Stimulated activated CD4-positive, alpha-beta T cell treated with anti-CD3 and anti-CD28 coated beads, TNF-alpha, amount 100 ng/mL, for 1 hour (primary cell): ENCODE measurements at places on chromosomes 6 and 20.

DNA sequence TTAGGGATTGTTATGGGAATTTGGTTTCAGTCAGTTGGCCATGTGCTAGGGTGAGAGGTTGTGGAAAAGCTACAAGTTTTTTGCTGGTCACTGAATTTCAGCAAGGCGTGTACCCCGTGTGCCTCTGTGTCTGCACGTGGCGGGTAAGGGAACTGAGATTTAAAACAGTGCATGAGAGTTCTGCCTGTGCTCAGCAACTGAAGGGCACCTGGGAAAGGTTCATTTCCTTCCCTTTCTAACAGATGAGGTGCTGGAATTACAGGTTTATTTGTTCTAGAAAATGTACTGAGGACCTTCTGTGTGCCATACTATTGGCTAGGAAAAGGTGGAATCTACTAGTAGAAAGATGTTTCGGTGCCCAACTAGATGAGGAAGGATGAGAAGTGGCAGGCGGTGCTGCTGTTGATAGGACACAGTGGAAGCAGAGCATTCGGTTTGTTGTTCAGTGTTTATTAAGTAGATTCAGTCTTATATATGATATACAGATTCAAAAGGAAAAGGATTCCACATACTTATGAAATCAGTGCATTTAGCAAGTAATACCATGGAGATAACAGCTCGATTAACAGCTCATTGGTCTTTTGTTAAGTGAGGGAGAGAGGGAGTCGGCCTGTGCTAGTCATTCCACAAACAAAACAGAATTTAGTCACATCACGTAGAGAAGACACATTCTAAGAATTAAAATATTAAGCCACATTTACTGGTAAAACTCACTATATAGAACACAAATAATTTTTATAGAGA, 84.7 kb downstream of the ASXL1 start:
- no peak for DNase-seq

GRCh38 chr6:14117158-14118090, at the start of gene CD83:
Gene CD83, plus strand, starts transcription at chr6:14117772. Its CDS starts 40 bp downstream, at chr6:14117812.
- peak; percentile 70 for DNase-seq

DNA sequence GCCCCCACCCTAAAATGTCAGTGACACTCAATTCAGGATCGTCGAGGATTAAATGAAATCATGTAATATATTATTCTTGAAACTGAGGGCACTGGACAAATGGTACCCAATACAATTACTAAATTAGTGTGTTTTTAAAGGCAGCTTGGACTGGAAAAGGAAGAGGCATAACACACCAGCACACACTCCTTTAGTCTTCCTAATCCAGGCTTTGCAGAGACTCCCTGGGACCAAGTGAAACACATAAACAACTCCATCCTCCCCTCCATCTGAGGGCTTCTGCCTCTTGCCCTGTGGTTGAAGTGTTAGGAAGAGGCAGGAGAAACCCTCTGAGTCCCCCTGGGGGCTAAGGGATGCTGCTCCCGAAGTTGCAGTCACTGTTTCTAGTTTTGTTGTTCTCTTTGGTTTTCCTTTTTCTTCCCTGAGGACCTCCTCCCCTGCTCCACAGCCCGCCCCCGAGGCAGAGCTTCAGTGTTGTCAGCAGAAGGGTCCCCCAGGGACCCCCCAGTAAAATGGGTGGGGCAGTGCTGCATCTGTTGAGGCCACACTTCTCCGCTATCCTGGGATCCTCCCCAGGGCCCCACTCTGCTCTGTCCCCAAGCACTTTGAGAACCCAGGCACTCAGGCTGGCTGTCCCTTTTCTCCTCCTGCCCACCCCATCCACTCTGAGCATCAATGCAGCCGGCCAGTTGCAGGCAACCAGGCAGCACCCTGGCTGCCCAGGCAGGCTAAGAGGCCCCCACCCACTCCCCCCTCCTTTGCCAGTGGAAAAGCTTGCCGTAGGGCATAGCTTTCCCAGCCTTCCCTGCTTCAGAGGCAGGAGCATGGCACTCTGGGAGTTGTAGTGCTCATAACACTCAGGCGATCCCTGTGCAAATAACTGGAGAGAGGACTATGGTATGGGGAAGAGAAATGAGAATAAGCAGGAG, 5.9 kb downstream of the TMEM63B start:
- no peak for DNase-seq

GRCh38 chr6:3771407-3772011, 20.0 kb upstream of the PXDC1 start:
- no peak for DNase-seq

GRCh38 chr6:290111-290922, 2.0 kb upstream of the DUSP22 start:
- DNase-seq = no peak

- no peak for DNase-seq
Measured at GRCh38 chr6:88134575-88134974, 31.6 kb downstream of the CNR1 start.

DNA sequence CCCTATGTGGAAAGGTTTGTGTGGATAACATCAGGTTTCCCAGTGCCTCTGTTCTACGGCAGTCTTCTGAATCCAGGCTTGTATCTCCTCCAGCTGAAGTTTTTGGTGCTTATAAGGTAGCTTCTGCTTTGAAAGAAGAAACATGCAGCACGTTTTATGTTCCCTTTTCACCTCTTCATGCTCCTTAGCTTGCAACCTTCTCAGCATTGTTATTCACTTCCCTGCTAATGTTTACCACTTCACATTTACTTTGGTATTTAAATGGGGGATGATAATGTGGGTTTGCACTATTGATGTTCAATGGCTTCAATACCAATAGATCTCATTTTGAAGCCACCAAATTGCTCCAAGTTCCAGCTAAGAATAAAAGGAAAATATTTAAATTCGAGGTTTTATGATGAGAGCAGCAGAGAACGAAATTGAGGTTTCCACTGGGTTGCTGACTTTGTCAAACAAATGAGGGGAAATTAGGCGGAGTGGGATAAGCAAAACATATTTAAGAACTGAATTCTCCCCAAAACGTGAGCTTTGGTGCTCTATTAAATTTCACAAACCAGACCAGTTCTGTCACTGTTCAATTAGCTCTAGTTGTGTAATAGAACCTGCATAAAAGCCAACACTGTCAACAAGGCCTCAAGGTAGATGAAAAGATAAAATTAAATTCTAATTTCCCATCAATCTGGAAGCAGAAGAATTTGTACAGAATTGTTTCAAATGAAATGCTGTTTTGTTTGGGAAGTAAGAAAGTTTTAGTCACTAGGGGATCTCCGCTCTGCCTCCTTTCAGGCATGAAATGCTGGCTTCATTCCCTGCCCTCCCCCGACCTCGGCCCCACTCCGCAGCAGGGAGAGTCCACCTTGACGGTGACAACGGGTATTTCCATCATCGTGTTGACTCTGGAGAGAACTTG, 1.4 kb downstream of the IL22RA2 start:
- DNase-seq = no peak

DNA sequence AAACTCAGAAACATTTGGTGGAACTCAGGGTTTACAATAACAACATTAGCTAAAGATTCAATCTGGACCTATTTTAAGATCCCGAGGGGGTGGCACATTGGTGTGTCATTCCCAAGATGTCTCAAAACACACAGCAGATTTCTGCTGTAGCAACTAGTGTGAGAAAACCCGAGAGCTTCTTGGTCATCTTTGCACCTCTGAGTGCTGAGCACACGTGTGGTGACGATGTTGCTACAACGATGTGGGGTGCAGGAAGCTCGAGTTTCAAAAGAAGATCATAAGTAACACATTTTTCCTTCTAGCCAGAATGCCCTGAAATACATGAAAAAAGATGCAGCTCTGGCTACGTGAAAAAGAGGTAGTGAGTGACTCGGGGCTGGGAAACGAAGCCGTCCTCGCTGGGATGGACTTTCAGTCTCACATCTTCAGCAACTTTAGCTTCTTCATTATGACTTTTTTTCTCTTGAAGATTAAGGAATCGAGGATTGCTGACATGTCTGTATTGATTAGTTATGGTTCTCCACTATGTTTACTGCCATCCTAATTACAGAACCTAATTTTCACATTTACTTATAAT, 1.5 kb downstream of the RAMACL start:
- DNase-seq = no peak

- DNase-seq = no peak
Measured at GRCh38 chr6:155261111-155261900, 2.5 kb upstream of the CLDN20 start.

DNA sequence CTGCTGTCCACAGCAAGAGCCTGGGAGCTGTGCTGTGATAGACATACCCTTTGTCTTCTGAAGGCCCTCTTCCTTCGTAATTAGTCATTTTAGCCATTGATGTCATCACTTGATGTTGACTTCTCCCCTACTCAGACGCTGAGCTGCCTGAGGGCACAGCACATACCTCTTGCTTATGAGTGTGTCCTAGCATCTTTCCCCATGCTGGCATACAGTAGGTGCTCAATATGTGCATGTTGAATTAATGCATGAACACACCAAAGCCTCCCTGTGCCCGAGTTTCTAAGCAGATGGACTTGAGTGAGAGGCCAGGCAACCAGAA, 35.8 kb upstream of the FAM83D start:
- DNase-seq = no peak

DNA sequence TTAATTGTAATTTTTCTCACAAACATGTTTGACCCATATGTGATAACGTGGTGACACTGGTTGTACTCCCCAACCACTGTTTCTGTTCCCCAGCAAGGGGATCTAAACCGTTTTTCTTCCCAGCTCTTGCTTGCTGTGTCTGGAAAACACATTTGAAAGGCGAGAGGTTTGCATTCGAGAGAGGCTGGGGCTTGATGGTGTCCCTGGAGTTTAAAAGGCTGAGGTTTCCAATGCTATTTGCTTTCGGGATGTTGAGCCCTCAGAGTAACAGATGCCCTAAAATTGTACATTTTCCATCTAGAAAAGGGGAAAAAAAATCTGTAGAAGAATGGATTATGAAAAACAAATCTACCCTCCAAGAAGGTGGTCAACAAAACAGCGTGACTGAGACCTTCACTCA, 35.4 kb downstream of the AKAP12 start:
- DNase-seq = no peak

- no peak for DNase-seq
Measured at GRCh38 chr20:48333707-48334106, 494.1 kb downstream of the PREX1 start.

DNA sequence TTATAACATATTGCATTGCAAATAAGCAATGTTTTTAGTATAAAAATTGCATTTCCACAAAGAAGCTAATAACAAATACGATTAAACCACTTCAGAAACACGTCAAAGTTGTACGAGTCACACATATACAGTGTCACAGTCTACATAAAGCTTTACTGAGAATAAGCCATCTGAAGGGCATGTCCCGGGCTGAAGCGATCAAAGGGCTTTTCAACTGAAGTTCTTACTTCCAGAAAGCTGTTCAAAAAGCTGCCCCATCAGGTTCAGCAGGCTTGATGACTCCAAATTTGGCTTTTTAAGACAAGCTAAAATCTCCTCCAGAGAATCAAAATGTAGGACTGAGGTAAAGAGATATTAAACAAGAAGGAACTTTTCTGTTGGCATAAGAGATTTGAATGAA, 37.5 kb upstream of the HAO1 start:
- DNase-seq = no peak

DNA sequence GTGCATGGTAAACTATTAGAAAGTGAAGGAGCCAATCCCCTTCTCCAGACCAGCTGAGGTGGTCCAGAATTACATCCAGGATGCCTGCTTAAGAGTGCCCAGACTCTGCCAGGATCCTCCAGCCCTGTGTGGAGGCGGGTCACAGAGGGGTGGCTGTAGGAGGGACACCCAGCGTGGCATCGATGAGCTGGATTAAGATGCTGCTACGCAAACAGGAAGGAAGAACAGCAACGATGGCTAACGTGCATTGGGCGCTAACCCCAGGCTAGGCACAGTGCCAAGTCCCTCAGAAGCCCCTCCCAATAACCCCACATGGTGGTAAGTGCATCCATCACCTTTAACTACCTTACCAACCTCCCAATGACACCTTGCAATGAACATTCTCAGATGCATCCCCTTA, 63.9 kb upstream of the MRPS10 start:
- DNase-seq = peak; percentile 9

DNA sequence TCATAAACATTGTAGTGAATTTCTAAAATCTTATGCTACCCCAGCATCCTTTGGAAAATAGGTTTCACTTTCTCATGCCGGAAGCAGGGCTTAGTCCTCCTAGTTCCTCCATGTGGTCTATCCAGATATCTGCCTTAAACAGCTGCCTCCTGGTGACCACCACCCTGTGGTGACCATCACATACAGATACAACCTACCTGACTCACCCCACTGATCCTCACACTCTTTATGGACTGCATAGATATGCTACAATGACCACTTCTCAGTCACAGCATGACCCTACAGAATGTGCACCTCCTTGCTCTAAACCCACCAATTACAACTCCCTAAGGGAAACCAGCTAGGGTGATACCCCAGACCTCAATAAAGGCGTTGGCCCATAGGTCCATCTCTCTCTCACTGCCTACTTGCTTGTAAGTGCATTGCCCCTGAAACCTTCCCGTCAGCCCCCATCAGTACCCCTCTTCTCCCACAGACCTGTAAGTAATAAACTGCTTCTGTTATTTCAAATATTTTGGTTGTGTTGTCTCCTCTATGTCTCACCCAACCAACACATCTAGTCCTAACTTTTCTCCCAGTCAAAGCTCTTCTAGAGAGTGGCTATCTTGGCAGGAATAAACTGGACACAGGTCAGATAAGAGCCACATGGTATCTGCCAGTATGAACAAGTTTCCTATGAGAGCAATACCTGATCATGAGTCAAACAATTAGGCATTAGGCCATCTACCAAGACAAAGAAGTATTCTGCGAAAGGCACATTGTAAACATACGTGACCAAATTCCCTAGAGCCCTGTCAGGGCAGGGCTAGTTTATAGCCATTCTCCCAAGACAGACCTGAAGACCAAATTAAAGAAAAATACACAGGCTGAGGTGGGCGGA, 39.4 kb upstream of the PLEKHG1 start:
- no peak for DNase-seq

DNA sequence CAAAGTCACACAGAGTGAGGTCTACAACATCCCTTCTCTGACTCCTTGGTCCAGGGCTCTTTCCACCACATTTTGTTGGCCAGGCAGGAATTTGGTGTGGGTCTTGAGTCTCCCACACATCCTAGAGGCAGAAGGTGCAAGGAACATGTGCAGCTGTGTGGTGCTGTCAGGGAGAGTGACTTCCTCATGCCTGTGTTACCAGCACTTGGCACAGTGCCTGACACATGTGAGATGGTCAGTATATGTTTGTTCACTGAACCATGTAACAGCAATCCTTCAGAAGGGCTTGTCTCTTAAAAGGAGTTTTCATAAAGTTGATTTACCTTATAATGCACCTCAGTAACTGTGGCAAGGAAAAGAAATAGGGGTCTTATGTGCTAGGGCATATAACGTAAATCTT, 168.5 kb downstream of the CDC5L start:
- DNase-seq = no peak

- no peak for DNase-seq
Measured at GRCh38 chr6:134624781-134625180, 306.9 kb upstream of the SGK1 start.

- no peak for DNase-seq
Measured at GRCh38 chr6:46174904-46175303, 4.1 kb upstream of the ENPP5 start.
